Occipital lobe (tissue), 3 donors: ENCODE measurements at places on chromosomes 2 and 18.

DNA sequence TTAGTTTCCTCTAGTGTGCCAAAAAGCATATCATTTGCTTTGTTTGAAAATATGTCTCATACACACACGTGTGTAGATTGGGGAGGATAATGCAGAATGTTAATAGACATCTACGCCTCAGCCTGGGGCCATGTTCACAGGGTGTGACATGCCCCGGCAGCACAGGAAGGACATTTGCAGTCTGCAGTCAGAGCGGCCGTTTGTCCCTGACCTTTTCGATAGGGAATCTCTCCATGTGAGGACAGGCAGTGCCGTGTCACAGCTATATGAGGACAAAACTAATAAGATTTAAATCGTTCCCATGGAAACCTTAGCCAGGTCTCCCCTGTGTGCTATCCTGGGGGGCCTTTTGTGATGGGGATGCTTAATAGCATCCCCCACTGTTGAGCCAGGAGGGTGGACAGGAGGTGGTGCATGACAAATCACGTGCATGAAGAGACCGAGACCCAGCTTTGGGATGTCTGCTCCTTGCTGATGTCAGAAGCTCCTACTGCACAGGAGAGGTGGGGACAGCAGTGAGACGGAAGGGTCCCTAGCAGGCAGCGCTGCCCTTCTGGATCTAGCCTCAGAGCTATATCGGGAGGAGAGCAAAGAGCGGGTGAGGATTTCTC, 100.6 kb downstream of the RNF144A start:
- DNase-seq: no peak

DNA sequence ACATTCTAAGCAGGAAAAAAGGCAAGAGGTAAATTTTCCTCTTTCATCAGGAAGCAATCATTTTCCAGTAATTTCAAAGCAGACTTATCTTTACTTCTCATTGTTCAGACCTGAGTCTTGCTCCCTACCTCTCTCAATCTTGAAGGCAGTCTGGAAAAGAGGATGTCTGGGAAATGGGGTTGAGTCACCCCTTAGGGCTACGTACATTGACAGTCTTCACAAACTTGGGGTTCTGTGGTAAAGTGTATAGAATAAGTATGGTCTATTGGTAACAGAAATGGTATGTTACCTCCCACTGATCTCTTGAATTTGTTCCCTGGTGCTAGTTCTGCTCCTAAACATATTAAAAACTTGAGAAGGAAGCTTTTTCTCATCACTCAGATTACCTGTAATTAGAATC, 361.3 kb downstream of the SS18 start:
- no peak for DNase-seq

- no peak for DNase-seq
Measured at GRCh38 chr2:120741571-120742561, 6.2 kb downstream of the GLI2 start.

- DNase-seq: no peak
Measured at GRCh38 chr2:216768908-216769411, 73.6 kb upstream of the IGFBP5 start.

DNA sequence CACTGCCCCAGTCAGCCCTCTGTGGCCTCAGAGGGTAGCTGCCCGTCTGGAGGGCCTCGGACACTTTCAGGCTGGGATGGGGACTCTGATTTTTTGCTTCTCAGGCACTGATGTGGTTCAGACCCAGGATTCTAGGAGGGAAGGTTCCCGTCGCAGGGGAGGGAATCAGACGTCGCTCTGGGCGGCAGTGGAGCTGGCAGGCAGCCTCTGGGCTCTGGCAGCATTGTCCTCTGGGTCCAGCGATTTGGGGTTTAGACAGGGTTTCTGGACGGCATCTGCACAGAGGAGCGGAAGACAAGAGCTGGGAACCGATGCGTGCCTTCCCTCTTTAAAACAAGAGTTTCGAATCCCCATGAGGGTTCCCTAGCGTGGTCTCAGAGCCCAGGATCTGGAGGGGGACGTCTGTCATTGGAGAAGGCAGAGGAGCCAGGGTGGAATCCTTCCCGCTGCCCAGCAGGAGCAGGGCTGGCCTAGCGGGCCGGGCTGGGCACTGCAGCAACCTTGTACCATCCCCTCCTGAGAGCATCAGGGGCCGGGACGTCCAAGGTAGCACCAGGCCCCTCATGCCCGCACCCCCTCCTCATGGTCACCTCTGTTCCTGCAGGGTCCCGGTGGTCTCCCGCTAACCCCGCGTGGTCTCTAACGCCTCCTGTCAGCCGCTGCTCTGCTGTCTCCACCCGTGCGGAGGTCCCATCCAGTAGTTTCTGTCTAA, 246.0 kb downstream of the AGAP1 start:
- DNase-seq: no peak

DNA sequence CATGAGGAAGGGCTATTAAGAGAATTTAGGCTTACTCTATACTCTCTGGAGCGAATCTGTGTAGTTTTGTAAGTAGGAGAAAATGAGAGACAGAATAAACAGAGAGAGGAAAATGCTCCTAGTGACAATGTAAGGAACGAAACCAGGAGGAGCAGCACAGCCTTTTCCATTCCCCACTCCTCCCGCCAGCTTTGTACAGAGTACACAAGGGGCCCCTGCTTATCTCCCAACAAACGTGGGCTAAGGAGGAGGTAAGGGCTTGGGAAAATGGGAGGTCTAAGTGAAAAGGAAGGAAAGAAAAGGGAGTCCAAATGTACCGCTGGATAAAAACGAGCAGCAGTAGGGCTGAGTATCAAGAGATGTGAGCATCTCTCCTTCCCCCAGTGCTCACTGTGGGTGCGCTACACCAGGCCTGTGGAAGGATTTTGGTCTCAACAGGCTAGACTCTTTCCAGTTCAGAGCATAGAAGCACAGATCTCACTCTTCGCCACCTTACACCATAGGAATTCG, 12.1 kb upstream of the IHH start:
- DNase-seq: no peak

GRCh38 chr2:143248631-143249030, 119.4 kb downstream of the ARHGAP15 start:
- DNase-seq: no peak

DNA sequence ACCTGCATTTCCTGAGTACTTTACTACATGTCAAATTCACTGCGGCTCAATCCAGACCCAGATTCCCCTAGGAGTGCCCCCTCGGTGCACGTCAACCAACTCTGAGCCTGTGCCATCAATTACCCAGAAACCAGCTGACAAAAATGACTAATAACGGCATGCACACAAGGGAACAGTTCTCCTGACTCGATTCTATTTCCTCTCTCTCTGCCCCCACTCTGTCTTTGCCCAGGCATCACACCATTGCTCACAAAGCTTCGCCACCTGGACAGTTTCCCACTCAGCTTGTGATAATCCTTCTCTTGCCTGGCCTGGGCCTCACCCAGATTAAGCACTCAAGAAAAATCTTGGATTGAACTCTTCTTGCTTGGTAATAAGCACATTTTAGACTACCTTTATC, 115.3 kb upstream of the NDUFV2 start:
- DNase-seq: peak; percentile 49

DNA sequence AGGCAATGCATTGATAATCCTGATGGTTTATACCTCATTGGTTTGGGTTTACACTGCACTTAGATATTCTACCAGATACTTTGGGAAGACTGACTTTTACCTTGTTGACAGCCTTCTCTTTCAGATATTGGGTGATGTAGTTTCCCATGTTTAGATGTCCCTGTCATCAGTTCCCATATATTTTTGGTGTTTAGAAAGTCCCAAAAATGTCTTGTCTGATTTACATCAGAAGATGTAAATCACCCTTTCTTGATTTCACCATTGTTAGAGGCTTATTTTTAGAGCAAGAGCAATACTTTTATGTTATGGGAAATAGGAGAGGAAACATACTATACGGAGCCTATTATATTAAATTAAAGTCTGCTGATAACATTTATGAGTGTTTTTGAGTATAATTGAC, 14.4 kb upstream of the CCDC102B start:
- DNase-seq: no peak

DNA sequence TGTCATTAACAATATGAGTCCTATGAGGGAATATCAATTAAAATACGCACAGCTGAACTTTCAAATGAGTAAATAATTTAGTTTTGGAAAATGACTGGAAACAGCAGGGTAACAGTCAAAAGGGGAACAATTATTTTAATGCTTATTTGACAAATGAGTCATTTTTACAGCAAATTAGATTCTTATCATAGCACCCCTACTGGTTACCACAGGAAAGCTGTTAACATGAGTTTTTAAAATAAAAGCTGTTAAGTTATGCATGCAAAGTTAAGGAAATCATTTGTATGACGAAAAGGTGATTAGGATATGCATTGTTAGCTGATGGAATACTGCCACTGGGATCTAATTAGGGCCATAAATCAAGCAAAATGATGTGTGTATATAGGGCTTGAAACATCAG, 435.1 kb upstream of the MEIS1 start:
- no peak for DNase-seq
